ENCODE measurements at places on chromosomes 3 and 15.

DNA sequence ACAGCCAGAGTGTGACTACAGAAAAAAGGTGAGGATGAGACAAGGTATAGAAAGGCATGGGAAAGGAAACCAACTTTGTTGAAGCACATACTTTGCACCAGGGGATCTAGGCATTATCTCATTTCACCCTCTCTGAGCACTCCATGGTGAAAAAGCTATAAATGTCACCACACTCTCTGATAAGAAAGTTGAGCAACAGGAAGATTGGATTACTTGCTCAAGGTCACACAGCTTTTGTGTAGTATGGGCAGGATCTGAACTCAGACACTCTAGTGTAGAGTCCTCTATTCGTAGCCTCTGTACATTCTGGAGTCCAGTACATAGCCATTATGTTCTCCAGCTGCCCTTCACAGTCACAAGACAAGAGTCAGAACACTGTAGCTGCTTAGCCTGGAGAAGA is 163.4 kb upstream of the SEMA6D start:
- no peak for DNase-seq

DNA sequence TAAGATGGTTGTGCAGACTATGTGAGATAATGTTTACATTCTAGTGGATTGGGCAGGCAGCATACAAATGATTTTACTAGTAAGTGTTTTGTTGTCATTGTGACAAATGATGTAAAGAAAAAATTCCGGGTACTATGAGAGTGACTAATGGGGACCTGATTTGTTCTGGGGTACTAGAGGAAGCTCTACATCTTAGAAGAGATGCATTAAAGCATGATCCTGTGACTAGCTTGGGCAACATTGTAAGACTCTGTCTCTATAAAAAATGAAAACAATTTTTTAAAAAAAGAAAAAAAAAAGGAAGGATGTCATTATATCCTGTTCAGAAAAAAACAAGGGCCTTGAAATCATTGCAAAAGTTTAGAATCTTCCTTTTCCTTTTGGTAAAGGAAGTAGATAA is 58.1 kb upstream of the MYRIP start:
- no peak for DNase-seq

- no peak for DNase-seq
Observed at GRCh38 chr15:66251065-66251789, 2.3 kb downstream of the MEGF11 start.

DNA sequence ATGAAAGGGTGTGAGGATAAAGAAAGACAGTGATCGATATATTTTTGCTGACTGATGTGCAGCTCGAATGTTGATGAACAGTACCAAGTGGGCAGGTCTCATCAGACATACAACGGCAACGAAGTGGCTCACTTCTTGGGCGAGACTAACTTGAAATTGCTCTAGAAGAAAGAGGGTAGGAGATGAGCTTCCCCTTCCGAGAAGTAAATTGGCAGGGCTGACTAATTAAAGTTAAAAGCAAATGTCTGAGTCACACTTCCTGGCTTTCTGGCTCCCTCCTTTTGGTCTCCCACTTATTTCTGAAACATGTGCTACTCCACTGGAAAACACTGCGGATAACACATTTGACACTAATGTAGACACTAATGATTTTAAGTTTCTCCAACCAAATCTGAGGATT is 228.3 kb downstream of the ABHD5 start:
- no peak for DNase-seq

DNA sequence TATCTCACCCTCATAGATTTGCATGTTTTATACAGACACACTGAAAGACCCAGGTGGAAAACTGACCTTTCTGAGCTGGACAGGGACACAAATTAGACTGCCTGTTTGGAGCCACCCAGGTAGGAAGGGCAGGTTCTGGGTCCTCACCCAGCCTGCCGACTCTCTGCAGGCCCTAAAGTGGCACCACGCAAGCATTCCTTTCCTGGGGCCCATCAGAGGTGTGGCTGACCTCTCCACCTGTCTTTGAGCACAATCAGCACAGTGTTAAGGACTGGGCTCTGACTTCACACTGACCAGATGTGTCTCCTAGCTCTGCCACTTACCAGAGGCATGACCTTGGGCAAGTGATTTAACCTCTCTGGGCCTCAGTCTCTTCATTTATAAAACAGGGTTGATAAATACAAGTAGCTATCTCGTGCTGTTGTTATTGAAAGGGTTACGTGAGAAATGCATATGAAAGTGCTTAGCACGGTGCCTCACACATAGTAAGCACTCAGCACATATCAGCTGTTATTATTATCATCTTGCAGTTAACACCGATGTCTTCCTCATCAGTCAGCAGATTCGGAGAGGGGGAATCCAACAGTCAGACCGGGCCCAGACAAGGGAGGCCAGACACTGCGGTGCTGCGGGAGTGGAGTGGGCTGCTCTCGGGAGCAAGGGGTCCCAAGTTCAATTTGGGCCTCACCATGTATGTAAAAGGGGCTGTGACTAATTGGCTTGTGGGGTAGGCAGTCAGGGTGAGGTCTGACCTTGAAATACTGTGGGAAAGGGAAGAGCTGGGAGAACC is 2.0 kb upstream of the TBC1D2B start:
- no peak for DNase-seq

DNA sequence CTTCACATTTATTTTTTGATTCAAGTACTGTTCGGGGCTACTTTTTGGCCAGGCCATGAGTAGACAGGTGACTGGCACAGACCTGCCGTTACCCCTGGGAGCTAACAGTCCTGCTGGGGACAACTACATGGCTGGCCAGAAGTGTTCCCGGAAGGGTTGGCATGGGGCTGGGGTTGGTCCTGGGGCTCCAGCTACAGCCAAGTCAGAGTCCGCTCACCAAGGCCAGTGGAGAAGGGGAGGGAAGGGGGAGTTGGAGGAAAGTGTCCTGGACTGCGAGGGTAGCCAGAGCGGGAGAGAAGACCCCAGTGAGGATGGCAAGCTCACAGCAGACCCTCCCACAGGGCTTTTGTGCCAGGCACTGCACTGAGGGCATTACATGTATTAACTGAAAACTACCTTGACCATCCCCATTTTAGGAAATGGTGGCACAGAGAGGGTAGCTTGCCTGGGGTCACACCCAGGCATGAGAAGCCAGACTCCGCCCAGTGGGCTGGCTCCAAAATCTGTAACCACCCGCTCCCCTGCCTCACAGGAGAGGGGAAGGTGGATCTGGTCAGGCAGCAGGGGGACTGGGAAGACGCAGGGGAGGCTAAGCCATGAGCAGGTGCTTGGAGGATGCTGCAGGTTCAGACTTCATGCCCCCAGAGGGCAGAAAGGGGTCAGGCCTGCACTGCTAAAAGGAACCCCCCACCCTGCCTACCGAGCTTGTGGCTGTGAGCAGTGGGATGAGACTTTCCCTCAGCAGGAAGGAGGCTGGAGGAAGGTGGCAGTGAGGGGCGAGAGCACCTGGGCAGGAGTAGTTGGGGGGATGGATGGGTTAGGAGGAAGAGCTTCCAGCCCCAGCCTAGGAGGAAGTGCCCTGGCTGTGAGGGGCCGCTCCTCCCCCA is 38.3 kb upstream of the ESYT3 start:
- no peak for DNase-seq
